ENCODE measurements at places on chromosomes 13 and 19. TPM values are rescaled to one million over a fixed set of nuclear protein-coding genes. Genes with fewer than 3 reads are reported as not detected.

CEP89 gene
- 10.4 TPM for total RNA-seq

TPM4 gene
- 293 TPM for total RNA-seq

PPP1R37 gene
- total RNA-seq = 23.7 TPM

DACH1 gene
- 10.4 TPM for total RNA-seq

GARIN5A gene
- total RNA-seq = not detected

KLK3 gene
- not detected for total RNA-seq

KIR3DL1 gene
- total RNA-seq = not detected

TGFBR3L gene
- not detected for total RNA-seq

DPF1 gene
- not detected for total RNA-seq

OXGR1 gene
- total RNA-seq = 1.3 TPM

DNA sequence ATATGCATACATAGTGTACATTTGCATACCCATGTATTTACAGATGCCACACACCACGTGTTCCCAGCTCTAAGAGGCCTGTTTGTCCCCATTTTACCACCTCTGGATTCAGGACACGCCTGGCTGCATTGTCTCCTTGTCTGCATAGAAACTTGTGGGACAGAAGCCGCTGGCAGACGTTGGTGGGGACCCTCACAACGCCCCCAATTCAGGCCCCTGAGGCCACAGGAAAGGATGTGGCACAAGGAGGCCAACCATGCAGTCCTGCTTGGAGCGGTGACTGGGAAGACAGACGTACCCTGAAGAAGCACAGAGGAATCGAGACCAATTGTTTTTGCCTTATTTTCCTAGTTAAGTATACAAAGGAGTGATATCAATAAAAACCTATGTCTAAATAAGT, 96.1 kb downstream of the ANKRD10 start:
- no peak for DNase-seq

- DNase-seq = no peak
These were observed 110.1 kb downstream of the KCTD15 start for GRCh38 chr19:33906578-33907335.

GRCh38 chr13:81480634-81481033, 1139.7 kb upstream of the SPRY2 start:
- no peak for DNase-seq

DNA sequence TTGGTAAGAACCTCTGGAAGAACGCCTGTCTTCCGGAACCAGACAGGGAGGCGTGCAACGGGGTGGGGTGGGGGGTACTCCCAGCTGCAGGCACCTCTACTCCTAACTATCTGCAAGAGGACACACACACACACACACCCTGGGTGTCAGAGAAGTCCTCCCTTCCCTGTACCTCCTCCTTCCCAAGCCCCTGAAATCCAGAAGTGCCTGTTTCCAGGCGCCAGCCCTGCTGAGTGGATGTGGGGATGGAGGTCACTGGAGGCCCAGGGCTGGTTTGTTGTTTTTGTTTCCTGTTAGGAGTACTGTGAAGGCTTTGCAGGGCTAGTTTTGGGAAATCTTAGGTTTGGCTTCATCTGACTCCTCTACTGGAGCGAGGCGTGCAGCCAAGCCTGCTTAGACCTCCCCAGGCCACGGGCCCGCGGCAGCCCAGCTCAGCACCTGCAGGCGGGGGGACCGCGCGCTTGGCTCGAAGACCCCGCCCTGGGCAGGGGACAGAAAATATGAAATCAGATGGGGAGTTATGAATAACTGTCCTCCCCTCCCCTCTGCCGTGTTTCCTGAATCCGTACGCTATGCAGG, 36.4 kb downstream of the SOX1 start:
- DNase-seq = no peak

- no peak for DNase-seq
These were observed 196.3 kb downstream of the SLITRK5 start for GRCh38 chr13:87867426-87867825.

GRCh38 chr13:33426131-33426530, 140.6 kb upstream of the STARD13 start:
- no peak for DNase-seq

GRCh38 chr19:35228177-35228930, at the start of gene FAM187B:
TSS of gene FAM187B (minus strand) at chr19:35228739. CDS start at chr19:35228680, 59 bp downstream.
- DNase-seq = no peak

- peak; percentile 41 for DNase-seq
These were observed 1.1 kb downstream of the KEAP1 start for GRCh38 chr19:10501971-10502523.

- DNase-seq = no peak
These were observed 17.3 kb downstream of the SHANK1 start for GRCh38 chr19:50702158-50702870.

GRCh38 chr19:30528919-30529318, 156.7 kb downstream of the ZNF536 start:
- no peak for DNase-seq

DNA sequence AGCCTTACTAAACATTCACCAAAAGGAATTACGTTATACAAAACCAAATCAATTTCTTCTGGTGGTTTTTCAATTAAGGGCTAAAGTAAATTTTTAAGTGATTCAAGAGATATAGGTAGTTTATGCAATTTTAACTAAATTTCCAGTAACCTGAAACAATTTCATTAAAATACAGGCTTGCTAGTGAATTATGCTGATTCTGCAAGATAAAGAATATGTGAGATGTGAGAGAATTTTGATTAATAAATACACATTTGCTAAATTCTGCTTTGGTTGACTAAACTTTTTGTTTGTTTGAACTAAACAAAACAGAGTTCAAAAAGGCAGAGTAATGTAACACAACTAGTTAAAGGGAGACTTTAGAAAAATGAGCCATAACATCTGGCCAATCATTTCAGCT, 27.1 kb downstream of the FGF14 start:
- no peak for DNase-seq

- no peak for DNase-seq
These were observed 431.7 kb downstream of the SLITRK1 start for GRCh38 chr13:83450591-83450990.

All from omental fat pad (tissue), 4 donors.